Trophoblast cell (in vitro differentiated cells and primary cell): ENCODE measurements at places on chromosomes 16 and 17.
A peak's percentile ranks its signal among the peaks of the same experiment; 100 is the strongest.

DNA sequence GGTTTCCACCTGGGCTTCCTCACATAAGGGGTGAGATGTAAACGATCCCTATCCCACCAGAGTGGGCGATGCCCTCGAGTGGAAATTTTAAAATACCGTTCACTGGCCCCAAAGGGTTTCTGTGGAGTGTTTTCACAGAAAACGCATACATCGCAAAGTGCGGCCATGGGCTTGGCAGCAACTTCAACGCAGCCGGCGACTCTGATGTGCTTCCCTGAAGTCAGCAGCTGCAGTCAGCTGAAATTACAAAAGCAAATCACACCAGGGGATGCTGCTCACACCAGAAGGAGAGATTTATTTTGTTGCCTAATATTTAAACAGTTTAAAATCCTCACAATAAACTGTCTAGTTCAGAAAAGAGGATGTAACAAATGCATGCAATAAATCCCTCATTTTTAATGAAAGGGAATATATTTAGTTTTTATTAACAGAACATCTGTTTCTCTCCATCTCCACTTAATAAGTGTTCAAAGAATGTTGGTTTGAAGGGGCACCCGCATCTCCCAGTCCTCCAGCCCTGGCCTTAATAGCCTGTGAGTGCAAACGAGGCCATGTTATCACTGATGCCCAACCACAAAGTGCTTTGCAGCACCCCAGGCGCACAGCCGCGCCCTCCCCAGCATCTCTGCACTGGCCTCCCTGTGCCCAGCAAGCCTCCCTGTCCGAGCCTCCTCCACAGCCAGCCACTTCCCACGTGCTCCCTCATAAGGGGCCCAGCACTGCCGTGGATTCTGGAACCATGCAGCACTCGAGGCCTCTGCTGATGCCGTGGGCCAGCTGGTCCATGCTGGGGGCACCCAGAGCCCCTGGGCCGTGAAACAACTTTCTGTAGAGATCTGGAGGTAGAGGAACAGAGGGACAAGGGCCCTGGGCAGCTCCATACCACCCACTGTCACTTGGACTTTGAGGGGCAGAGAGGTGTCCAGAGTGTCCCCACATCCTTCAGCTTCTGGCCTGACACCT is 17.3 kb upstream of the XYLT2 start:
- peak; percentile 14 for DNase-seq

DNA sequence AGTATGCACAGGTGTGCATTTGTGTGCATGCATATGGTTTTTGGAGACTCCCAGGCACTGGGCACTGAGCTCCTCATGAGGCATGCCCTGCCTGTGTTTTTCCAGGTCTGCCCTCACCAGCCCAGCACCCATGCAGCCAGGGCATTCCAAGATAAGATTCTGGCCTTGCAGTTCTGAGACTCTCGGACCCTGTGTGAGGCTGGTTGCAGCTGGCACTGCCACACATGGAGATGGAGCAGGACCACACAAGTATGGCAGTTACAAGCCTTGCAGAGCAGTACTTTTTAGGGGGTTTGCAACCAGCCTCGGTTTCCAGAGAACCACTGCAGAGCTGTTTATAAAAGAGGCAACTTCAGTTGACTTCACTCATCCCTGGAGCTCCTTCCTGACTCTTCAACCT is 10.2 kb downstream of the SLC6A2 start:
- DNase-seq = no peak

- peak; percentile 99 for DNase-seq
Observed at GRCh38 chr17:13306310-13306962, 288.6 kb upstream of the ELAC2 start.

DNA sequence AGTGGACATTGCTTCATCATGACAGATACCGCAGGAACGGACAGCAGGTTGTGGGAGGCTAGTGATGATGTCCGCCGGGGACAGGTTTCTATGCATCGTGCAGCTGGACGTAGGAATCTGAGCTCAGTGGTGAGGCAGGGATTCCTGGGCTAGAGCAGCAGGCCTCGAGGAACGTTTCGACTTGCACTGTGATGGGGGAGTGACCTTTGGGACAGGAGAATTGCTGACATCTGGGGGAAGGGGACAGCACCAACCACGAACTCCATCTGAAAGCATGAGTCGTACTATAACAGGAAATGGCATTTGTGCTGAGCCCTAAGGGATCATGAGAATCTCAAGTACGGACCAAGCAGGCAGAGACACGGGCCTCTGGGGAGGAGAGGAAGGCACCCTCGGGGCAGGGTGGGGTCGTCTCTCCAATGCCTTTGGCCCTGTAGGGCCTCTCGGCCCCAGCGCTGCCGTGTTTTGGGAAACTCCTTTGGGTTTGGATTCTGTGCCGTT is 65.8 kb upstream of the ENDOV start:
- DNase-seq = peak; percentile 49

DNA sequence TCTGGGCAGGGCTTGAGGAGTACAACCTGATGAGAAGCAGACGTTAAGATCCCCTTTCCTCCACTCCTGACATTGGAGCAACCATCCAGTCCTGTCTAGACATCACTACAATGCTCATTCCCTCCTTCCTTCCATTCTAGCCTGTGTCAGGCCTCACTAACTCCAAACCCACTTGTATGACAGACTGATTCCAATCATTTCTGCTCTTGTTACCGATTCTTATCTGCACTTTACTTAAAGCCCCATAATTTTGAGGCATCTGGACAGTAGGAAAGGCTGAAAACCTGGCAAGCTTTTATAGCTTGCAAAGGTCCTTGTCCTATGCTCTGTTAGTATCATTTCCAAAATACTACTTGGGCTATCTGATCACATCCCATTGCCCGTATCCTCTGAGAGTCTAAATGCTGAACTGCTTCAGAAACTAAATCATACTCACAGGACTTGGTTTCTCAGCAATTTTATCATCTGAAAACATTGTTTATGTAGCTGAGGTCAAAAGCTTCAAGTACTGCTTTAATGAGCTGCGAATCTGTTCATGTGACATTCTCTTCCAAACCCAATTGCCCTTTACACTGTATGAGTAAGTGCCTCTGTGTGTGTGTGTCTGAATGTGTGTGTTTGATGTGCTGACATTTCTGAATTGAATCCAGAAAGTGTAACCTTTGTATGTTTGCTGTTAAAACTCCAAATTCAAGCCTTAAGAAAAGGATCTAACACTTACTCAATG is 57.2 kb upstream of the CACNG3 start:
- DNase-seq = no peak

DNA sequence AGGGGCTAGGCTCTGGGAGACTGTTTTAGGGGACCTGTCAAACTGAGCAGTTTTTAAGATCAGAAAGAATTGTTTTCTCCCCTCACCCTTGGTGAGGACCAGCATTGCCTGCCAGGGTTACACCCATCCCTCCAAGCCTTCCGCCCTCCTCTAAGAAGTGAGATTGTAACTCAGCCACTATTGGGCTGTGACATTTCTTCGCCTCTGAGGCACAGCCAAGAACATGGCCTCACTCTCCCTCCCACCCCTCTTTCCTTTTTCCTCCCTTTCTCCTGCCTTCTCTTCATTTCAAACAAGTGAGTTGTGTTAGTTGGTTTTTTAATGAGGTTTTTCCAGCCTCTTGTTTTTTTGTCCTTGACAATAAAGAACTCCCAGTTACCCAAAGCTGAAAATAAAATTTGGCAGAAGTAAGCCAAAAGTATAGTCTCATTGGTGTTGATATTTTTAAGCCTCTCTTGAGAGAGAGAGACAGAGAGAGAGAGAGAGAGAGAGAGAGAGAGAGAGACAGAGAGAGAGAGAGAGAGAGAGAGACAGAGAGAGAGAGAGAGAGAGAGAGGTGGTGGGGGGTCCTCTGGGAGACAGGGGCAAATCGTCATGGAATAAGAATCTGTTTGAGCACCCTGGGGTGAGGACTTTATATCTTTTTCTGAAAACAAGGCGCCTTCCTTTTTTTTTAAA is 77.2 kb upstream of the TBX2 start:
- DNase-seq = no peak

DNA sequence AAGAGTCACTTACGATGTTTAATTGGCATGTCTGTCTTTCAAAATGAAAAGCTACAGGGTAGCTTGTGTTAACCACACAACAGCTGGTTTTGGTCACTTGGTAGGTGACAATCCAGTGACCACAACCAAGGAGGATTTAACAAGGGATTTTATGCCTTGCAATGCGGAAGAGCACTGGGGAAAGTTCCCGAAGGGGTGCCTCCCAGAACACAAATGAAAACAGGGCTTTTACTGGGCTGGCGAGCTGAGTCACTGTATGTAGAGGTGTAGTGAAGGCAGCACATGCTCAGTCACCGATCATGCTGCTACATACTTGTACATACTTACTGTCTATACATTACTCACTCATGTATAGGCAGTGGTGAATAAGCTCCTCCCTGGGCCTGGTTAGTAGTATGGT is 483.5 kb downstream of the CDH13 start:
- DNase-seq = no peak

DNA sequence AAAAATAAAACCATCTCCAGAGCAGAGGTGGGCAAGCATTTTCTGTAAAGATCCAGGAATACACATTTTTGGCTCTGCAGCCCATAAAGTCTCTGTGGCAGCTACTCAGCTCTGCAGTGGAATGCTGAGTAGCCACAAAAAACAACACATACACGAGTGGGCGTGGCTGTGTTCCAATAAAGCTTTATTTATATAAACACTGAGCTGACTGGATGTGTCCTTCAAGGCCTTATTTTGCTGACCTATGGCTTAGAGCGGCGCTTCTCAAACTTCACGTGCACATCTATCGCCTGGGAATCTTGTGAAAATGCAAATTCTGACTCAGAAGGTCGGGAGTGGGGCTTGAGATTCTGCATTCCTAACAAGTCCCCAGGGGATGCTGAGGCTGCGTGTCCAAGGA is 39.7 kb downstream of the XYLT1 start:
- DNase-seq = no peak

DNA sequence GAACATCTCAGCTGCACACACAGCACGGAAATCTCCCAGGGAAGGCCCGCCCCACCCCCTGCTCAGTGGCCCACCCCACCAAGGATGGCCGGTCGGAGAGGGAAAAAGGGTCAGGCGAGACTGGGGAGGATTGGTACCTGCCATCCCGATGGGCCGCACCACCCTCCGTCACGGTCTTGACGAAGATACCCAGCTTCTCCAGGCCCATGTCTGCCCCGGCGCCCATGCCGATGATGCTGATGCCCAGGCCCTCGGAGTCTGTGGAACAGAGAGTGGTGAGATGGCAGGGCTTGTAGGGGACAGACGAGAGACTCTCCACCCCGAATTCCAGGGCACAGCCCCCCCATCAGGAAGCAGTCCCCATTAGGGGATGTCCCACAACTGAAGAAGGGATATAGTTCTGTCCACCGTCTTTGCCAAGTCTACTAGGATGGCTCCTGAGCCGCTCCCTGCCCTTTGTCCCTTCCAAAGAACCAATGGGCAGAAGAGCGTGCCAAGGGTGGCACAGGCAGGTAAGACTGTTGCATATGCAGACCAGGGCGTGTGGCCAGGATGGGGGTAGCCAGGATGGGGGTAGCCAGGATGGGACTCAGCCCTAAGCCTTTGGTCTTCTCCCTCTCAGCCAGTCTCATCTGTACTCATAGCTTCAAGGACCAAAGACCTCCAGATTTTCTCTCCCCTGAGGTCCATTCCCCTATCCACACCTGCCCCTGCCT is 6.9 kb downstream of the PPP1R9B start:
- DNase-seq = no peak
